ENCODE measurements at places on chromosomes 4 and X.

- H3K27me3 ChIP-seq, result no peaks in the 10 kb centered on the region
- H3K4me1 ChIP-seq, result no peaks in the 10 kb centered on the region
- H3K36me3 ChIP-seq, result no peaks in the 10 kb centered on the region
Observed at GRCh38 chr4:29175291-29175690, 1544.9 kb upstream of the PCDH7 start.

GRCh38 chrX:43655151-43656004, 721 bp upstream of the MAOA start:
- H3K27ac ChIP-seq, result peak overlapping the region; percentile 86
- DNase-seq, result peak; percentile 10
- H3K4me3 ChIP-seq, result peak overlapping the region; percentile 72
- H3K4me1 ChIP-seq, result no peaks in the 10 kb centered on the region
- H3K27me3 ChIP-seq, result no peaks in the 10 kb centered on the region
- no peaks in the 10 kb centered on the region for H3K36me3 ChIP-seq

DNA sequence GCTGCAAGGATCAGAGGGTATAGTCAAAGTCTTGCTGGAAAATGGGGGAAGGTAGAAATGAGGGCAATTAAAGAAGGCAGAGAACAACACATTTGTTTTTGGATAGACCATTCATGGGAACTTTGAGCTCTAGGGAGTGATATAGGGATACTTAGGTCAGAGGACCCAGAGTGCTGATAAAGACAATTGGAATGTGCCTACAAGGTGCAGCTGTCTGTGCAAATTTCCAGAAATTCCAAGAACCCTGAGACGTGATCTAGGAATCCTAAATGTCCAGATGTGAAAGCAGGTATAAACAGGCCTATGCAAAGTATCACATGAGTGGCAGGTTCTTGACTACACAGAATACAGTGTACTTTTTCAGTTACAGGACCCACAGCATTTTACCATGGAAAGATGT, 24.2 kb downstream of the FNIP2 start:
- no peak overlapping the region for H3K27ac ChIP-seq
- H3K36me3 ChIP-seq, result no peaks in the 10 kb centered on the region
- H3K4me3 ChIP-seq, result no peak overlapping the region
- H3K27me3 ChIP-seq, result no peaks in the 10 kb centered on the region

DNA sequence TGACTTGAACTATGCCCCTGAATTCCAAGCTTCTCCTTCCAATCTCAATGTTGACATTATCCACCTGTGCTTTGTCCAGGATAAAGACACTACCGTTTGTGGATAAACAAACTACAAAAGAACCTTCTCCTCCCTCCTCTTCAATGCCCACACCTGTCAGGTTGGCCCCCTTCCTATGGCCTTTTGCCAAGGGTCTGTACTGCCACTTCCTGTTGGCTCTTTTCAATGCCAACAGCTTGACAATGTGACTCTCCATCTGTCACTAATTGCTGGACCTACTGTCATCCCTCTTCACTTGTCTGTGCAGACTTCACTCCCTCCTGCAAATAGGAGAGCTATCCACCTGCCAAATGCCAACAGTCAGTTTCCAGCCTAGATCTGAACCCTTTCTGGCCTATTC, 35.8 kb upstream of the MID1 start:
- no peaks in the 10 kb centered on the region for H3K27me3 ChIP-seq
- DNase-seq, result no peak
